ENCODE measurements at places on chromosomes 16 and 17.

DNA sequence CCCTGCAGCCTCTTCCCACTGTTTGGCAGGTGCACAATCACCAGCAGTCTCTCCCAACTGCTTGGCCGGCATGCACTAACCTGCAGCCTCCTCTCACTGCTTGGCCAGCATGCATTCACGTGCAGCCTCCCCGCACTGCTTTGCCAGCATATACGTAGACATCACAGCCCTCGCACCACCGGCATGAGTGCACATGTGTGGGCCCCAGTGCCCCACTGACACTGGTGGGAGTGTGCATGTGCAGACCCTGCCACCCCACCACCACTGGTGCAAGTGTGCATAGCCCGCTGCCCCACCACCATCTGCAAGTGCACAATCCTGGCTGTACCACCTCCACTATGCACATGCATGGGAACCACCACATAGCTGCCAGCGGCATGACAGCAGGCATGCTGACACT, 127.5 kb upstream of the SOX9 start:
- DNase-seq, result no peak

DNA sequence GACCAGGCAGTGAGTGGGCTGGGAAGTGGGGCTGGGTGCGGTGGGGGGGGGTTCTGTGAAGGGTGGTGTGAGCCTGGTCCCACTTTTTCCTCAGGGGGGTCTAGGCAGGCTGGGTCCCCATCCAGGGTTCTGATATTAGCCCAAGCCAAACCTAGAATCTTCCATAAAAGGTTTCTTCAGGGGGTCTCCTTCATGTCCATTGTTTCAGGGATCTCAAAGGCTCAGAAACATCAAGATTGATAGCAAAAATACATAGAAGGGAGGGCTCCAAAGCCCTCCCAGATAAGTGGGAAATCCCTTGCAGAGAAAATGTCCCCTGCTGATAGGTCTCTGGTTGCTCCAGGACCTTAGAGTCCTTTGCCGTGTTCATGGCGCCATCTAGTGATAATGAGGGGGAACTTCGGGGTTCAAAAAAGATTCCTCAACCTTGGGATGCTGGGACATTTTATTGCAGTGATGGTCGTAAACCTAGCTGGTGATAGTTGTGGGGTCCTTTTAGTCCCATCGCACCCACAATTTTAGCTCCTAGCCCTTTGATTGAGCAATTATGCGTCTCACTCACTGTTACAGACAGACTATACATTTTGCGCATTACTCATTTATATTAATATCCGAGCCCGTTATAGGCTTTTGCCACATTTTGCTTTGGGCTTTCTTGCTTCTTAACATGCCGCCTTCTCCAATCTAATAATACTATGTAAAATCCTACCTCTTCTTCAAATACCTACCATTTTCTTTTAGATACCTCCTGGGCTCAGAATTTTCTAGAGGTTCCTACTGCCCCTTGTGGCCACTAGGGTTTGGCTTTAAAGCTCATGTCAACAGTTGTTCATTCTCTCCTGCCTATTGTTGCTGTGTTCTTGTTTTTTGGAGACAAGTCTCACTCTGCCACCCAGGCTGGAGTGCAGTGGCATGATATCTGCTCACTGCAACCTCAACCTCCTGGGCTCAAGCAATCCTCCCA, 35.1 kb downstream of the IGF2BP1 start:
- peak; percentile 17 for DNase-seq

- DNase-seq, result no peak
Observed at GRCh38 chr16:52050418-52050817, 496.5 kb downstream of the TOX3 start.

GRCh38 chr16:85395913-85396878, 216.9 kb upstream of the GSE1 start:
- DNase-seq, result no peak

DNA sequence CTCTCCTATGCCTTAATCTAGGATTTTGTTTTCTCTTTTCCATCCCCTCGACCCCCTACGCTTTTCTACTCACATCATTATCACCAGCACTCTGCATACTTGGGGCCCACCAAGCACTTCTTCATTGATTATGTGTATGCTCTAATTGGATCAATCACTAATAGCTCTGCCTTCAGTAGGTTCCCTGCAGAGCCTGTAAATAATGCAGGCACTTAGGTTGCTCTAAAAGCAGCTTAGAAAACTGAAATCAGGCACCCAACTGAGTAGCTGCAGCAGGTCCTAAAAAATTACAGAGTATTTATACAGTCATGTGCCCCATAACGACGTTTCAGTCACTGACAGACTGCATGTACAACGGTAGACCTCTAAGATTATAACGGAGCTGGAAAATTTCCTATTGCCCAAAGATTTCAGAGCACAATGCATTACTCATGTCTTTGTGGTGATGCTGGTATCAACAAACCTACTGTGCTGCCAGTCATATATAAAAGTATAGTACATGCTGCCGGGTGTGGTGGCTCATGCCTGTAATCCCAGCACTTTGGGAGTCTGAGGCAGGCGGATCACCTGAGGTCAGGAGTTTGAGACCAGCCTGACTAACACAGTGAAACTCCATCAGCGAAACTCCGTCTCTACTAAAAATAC, 280.4 kb downstream of the HS3ST3B1 start:
- no peak for DNase-seq

GRCh38 chr16:12553191-12553590, 250.5 kb downstream of the CPPED1 start:
- DNase-seq, result no peak

- no peak for DNase-seq
Observed at GRCh38 chr17:67443931-67444595, 67.0 kb downstream of the PITPNC1 start.

GRCh38 chr16:29974291-29975133, 844 bp downstream of the TAOK2 start:
- no peak for DNase-seq

GRCh38 chr17:66542129-66542966, 239.9 kb downstream of the PRKCA start:
- no peak for DNase-seq

- DNase-seq, result no peak
Observed at GRCh38 chr17:39393736-39394135, 7.7 kb downstream of the FBXL20 start.

DNA sequence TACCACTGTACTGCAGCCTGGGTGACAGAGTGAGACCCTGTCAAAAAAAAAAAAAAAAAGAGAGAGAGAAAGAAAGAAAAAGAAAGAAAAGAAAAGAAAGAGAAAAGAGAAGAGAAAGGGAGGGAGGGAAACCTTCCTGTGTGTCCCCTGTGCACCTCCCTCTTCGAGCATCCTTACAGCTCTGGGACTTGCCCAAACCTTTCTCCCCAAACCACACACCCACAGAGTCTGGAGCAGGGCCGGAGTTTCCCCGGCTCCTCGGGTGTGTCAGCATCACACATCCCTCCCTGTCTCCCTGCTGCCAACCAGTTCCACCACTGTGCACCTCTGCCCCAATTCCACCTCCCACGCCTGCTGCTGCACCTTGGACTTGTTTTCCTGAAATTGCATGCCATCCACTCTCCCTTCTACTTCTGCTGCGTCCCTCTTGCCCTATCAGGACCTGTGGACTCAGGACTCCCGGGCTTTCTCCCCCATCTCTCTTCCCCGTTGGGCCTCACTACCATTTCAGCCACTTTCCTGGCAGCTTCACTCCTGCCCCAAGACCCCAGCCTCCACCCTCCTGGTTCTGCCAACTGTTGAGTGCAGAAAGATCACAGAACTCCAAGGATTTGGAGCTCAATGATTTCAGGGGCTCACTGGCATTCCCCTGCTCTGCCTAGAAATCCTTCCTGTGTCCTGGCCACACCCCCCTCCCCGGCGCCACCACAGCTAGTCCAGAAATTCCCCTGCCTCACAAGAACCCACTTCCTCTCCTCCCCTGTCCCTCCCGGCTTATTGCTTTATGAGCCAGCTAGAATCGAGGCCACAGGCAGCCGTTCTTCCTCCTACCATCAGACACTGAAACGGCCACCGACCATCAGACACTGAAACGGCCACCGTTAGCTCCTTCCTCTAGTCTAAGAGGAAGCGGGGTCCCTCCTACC, 3.7 kb upstream of the CDK3 start:
- no peak for DNase-seq

- DNase-seq, result no peak
Observed at GRCh38 chr16:52496051-52496876, 50.7 kb downstream of the TOX3 start.

DNA sequence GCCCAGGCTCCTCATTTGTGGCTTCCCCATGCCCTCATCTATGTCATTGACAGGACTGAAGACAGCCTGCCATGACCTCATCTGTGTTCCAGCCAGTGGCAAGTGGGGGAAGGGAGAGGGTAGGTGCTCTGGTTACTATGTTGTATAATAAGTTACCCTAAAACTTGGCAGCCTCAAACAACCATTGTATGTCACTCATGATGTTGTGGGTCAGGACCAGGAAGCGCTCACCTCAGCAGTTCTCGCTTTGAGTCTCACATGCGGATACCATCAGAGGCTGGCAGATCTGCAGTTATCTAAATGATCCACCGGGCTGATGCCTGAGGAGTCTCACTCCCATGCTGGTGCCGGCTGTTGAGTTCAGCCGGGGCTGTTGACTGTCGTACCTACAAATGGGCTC, 89.0 kb upstream of the TMEM97 start:
- no peak for DNase-seq

- no peak for DNase-seq
Observed at GRCh38 chr16:1082266-1082951, 9.9 kb downstream of the SSTR5 start.

DNA sequence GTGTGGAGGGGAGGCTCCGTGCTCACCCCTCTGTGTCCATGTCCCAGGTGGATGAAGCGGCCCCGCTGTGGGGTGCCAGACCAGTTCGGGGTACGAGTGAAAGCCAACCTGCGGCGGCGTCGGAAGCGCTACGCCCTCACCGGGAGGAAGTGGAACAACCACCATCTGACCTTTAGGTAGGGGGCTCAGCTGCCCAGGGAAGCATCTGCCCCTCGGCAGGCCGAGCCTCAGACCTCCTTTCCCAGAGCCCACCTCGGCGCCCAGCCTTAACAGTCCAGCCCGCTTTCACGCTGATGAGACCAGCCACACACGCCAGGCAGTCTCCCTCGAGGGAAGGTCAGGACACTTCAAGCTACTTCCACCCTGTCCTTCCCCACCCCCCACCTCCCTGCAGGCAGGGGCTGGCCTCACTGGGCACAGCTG, 12.7 kb downstream of the MMP15 start:
- DNase-seq, result no peak

- DNase-seq, result no peak
Observed at GRCh38 chr16:66859397-66860068, 15.3 kb downstream of the CA7 start.

DNA sequence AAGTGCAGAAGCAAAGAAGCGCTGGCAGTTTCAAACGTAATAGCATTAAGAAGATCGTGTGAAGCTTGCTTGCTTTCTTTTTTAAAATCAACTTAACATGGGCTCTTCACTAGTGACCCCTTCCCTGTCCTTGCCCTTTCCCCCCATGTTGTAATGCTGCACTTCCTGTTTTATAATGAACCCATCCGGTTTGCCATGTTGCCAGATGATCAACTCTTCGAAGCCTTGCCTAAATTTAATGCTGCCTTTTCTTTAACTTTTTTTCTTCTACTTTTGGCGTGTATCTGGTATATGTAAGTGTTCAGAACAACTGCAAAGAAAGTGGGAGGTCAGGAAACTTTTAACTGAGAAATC, 17.4 kb upstream of the RAB11FIP4 start:
- DNase-seq, result no peak

GRCh38 chr17:14336418-14336817, 35.5 kb downstream of the HS3ST3B1 start:
- no peak for DNase-seq

DNA sequence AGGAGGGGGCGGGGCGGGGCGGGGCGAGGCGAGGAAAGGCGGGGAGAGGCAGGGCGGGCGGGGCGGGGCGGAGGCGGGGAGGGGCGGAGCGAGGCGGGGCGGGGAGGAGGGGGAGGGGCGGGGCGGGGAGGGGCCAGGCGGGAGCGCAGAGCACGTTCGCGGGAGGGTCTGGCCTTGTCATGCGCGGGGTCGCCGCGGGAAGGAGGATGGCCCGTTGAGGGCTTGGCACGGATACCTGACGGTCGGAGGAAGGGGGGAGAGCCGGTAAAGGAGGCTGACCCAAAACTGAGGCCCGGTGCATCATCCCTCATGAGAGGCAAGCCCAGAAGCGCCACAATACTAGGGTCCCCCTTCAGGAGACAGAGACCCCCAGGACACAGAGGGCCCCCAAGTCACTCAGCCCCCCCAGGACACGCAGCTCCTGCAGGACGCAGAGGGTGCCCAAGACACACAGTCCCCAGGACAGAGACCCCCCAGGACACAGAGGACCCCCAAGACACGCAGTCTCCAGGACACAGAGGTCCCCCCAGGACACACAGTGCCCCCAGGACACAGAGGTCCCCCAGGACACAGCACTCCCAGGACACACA, 593 bp upstream of the WDR45B start:
- peak; percentile 21 for DNase-seq
